ENCODE measurements at places on chromosomes 1 and 21.

DNA sequence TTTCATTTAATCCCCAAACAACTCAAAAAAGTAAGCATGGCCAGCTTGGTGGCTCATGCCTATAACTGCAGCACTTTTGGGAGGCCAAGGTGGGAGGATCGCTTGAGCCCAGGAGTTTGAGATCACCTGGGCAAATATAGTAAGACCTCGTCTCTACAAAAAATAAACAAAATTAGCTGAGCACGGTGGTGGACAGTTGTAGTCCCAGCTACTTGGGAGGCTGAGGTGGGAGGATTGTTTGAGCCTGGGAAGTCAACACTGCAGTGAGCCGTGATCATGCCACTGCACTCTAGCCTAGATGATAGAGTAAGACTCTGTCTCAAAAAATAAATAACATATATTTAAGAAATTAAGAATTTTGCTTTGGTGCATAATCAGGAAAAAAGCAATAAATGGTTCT lies 6.1 kb upstream of the AKR1A1 start:
- no peak for ATAC-seq

DNA sequence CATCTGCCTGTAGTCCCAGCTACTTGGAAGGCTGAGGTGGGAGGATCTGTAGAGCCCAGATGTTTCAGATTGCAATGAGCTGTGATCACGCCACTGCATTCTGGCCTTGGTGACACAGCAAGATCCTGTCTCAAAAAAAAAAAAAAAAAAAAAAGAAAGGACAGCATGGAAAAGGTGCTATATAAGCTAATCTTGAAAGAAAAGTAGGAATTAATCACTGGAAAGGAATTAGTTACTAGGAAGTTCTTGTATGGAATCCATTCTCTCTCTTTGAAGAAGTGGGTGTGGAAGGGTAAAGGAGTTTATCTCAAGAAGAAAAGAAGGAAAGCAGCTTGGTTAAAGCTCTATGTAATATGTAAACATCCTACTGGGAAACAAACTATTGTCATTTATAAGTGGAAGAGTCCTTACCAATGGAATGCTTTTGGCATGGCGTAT lies 339.2 kb downstream of the DPYD start:
- ATAC-seq: no peak

DNA sequence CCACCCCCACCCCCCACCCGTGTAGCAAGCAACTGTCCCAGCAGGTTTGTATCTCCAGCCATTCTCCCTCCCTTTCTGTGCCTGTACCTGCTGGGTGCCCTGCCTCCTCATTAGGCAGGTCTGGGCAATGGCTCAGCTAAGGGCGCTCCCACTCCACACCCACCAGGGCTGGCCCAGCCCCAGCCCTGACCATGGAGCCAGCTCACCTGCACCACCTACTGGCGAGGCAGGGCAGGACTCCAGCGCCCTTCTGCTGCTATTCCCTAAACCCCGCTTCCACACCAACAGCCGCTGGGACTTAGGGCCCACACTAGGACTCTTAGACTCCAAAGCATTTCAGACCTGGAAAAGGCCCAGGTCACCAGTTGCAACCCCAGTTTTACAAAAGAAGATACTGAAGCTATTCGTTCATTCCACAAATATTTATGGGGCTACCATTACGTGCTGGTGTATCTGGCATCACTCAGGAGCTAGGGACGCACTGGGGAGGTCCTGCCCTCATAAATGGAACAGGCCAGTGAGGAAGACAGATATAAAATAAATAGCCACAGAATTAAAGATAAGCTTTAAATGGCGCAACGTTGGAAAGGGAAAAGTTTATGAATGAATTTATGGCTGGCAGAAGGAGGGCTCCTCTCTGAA lies 24.0 kb downstream of the PGLYRP3 start:
- ATAC-seq: no peak

- no peak for ATAC-seq
These were observed 480.4 kb downstream of the SIPA1L2 start for GRCh38 chr1:232149287-232150201.

DNA sequence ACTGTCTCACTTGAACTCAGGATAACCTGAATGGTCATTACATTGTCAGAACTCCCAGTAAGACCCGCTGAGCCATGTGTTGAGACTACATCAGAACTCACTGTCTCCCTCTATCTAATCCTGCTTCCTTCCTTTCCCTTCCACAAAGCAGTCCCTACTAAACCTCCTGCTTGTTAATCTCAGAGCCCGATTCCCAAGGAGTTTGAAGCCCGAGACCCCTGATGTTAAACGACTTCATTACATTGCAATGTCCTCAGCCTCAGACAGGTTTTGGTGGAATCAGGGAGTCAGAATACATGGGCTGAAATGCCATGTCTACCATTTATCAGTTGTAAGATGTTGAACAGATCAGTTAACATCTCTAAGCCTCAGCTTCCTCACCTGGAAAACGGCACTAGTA lies 682.4 kb downstream of the ADGRL2 start:
- no peak for ATAC-seq
